Suppressor macrophage treated with lipopolysaccharide for 1 hour (primary cell): ENCODE measurements at places on chromosomes 7 and 10.

- no peak for DNase-seq
These were observed 124.9 kb downstream of the CSTF2T start for GRCh38 chr10:51574248-51575048.

DNA sequence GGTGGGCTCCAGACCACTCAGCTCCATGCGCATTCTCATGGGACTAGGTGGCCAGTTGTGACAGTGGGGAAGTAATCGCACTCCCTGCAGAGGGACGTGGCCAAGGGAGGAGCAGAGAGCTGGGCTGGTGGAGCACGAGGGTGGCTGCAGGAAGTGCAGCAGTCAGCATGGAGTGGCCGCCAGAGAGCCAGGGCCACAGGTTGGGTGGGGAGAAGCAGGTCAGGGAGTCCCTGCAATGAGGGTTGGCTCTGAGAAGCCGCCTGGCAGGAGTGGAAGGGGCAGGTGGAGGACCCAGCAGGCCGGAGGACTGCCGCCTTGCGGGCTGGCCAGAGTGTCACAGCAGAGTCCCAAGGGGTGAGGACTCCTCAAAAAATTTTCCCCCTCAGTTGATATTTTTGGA is 26.2 kb downstream of the FKBP6 start:
- DNase-seq, result no peak

DNA sequence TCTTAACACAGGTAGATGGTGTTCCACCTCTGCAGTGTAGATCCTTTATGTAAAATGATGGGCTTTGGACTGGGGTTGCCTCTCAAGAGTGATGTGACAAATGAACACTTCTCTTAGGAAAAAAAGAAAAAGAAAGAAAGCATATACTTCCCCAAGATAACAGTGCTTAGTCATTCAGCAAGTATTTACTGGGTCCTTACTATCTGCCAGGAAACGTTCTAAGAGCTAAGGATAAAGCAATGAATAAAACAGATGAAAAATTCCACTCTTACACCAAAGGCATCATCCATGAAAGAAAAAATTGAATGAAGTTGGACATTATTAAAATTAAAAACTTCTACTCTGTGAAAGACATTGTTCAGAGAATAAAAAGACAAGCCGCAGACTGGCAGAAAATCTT is 177.3 kb downstream of the C7orf25 start:
- DNase-seq, result no peak

DNA sequence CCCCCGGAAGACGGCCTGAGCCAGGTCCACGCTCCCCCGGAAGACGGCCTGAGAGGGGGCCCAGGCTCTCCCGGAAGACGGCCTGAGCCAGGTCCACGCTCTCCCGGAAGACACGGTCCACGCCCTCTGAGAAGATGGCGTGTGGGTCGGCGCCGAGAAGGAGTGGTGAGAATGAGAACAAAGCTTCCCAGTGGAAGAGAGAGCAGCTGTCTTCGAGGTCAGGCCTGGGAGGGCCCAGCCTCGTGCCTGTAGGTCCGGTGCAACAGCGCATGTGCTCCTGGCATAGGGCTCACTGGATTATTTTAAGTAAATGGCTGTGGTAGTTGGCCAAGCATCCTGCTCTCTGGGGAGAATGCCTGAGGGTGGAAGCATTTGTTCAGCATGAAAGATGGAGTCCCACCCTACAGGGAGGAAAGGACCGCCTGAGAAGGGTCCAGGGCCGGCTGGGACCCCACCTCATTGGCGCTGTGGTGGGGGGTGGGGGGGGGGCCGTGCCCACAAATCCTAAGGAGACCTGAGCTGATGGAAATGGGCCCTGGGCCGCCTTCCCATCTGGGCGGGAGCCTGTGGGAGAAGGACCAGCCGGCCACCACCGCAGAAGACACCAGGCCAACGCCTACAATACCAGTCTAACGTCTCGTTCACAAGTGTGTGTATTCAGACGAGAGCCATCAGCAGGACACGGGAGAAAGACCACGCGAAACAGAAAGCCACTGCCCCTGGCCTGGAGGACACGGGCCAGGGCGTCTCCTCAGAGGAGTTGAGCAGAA is 210.0 kb downstream of the WDR37 start:
- DNase-seq, result no peak

DNA sequence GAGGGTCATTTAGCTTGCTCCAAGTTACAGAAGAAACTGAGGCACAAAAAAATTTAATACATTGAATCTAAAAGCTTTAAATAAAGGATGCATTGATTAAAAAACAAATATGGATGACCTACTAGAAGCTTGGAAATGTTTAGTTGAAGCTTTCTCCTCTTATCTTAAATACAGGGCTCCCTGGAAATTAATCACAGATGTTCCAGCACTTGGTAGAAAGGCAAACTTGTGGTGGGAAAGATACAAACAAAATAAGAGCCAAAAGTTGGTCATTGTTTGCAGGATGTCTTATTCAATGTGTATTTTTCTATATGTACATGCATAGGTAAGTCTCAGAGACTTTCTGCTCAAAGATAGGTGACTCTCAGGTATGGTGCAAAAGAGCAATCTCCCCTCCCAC is 40.7 kb upstream of the LYZL1 start:
- DNase-seq, result no peak

DNA sequence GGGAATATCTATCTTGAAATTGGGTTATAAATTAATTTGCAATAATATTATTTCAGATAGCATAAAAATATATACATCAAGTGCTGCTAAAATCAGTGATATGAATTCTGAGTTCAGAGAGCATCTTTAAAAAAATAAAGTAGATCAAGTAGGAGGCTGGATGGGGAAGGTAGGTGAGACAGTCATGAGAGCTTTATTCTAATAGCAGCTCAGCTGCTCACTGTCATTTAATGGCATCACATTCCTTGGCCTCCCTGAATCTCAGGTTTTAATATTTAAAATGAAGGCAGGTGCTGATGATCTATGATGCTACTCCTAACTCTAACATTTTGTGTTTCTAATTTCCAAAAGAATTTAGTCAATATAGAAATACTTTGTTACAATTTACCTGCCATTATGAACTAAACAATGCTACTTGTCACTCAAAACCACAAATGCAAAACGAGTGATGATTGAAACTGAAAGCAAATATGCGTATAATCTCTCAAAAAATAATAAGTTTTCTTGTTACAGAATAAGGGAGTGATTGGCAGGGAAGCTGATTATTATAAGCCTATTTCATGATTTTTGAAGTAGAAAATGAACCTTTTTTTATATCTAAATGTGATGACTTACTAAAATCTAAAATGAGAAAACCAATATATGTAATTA is 147.6 kb upstream of the CSTF2T start:
- no peak for DNase-seq

DNA sequence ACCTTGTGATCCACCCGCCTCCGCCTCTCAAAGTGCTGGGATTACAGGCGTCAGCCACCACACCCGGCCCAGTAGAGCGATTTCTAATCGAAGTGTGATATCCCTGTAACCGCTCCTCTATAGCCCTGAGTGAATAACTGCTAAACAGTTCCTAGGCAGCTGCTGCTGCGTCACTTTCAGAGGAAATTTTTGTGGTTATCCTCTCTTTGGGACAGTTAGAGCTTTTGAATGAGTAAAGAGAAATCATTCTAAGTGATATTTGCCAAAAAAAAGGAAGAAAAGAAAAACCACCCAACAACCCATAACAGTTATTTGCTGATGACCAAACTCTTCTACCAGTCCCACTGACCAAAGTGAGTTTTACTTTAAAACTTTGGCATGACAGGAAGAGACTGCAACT is 59.9 kb downstream of the MKX start:
- no peak for DNase-seq

DNA sequence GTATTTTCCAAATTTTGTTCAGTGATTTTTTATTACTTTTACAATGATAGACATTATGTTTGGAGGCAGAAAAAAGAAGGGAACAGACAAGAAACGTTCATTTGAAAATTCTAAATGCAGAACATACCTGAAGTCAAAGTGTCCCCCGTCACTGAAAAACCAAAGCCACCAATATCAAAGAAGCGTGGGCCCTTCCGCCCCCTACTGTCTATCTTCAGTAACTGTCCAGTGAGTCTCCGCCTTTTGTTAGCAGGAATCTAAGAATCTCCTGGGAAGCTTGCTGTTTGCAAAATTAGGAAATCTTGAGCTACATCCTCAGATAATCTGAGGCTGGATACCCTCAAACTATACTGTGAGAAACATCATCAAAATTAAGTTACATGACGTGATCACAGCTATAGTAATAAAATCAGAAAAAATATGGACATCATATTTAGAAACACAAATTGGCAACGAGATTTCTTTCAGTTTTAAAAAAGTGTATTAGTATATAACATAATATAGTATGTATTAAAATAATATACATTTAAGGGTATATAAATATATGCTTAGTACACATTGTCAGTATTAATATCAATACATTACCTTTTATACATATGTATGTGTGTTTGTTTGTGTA is 169.3 kb upstream of the AKR1E2 start:
- DNase-seq, result peak; percentile 73

DNA sequence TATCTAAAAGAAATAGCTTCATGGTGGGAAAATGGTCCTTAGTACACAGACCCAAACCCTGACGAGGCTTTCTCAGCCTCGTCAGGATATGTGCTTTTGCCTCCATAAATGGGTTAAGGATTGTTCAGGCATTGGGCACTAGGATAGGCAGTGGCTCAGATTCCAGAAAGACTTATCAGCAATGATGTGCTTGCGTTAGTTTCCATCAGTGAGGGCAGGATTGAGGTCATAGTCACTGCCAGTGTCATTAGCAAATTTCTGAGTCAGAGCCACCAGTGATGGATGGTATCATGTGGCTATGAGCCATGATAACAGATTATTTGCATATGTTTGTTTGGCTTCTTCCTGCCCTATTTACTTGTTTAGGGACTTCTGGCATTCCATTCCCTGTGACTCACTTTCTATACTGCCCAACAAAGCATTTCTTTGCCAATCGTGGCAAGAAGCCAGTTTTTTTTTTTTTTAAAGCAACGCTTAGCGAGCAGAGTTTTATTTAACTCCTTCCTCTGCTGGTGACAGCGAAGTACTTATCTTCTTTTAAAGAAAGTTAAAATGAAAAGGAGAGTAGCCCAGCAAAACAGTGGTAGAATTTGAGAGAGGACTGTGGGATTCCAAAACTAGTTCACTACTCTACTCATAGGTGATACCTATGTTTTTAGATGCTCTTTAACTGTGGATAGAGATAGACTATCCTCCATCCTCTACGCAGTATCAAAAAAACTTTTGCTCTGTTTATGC is 44.4 kb downstream of the MYPN start:
- DNase-seq, result peak; percentile 98

DNA sequence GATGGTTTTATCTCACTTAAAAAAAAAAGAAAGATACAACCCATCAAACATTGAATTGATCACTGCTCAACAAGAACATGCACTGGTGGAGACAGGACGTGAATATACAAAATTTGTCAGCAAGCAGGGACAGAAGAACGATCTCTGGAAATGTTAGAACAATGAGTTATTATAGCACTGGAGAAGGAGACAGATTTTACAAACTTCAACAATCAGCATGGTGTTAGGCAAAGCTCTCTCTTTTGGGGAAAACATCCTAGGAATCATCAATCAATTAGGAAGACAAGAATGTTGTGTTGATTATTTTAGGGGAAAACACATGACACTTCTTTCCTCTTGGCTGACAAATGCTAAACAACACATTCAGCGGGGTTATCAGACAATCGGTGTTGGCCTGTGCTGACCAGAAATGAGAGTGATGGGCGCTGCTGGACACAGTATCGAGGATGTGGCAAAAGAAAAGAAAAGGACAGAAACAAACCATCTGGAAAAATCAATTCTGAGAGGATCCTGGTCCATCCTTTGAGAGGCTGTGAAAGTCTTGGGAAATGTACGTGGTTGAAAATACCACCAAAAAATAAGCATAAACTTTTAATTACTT is 103.9 kb downstream of the RAPGEF5 start:
- no peak for DNase-seq

DNA sequence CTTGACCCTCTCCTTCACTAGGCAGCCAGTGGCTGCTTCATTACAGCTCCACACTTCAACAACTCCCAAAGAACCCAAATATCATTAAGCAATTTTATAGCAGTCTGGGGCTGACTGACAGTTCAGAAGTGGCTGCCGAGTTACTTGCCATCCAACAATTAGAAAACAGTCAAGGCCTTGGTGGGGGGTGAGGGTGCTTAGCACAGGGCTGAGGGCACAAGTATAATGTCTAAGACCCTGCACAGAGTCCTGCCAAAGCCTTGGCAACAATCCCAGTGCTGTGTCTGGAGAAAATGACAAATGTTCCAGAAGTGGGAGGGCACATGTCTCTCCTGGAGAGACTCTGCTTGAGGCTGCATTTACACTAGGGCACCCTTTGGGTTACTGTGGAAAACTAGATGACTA is 71.1 kb downstream of the CXCL12 start:
- DNase-seq, result no peak

DNA sequence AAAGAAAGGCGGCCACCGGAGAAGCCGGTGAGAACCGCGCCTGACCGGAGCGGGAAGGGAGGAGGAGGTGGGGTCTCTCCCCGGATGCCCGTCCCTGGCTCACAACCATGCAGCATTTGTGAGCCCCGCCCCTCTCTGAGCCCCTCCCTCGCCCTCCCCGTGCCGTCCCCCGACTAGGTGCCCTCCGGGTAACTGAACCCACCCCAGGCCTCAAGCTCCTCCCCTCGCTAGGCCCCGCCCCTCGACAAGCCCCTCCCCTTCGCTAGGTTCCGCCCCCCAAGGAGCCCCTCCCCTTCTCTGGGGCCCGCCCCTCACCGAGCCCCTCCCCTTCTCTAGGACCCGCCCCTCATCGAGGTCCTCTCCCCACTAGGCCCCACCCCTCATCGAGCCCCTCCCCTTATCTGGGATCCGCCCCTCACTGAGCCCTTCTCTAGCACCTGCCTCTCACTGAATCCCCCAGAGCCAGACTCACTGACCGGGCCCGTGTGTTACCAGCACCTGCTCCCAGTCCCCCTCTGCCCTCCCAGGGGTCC is 42.2 kb upstream of the HSPB1 start:
- peak; percentile 31 for DNase-seq

GRCh38 chr7:4297165-4297917 is 384.8 kb upstream of the FOXK1 start:
- no peak for DNase-seq

DNA sequence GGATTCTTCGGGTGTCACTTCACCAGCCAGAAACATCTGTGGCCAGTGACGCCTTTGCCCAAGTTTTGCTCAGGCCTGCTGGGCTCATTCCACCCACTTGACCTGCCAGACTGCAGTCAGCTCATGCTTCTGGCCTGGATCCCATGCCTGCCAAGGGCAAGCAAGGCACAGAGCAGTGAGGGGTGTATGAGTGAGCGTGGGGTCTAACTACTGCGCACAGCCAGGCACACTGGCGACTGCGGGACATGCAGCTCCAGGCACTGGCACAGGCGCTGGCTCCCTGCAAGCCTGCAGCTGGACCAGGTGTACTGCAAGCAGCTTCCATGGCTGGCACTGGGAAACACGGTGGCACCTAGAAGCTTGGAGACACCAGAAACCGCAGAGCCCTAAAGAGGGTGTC is 80.1 kb downstream of the MTERF1 start:
- DNase-seq, result no peak

DNA sequence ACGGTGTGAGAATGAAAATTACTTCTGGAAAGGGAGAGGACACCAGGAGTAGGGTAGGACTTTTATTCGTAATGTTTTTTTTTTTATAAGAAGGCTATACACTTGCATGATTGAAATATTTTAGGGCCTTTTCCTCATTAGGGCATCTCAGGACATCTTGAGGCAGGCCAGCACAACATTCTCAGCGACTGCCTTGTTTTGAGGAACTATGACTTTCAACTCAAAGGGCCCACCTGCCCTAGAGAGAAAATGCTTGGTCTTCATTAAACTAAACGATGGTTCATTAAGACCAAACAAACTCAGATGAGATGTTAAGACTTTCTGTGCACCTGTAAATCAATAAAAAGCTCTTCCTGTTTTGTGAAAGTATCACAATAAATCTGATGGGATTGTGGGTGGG is 11.3 kb downstream of the NOD1 start:
- DNase-seq, result no peak

GRCh38 chr7:38232502-38233366 is 40.7 kb downstream of the TARP start:
- DNase-seq, result peak; percentile 61
